ENCODE measurements at places on chromosomes 3 and 15. TPM values are rescaled to one million over a fixed set of nuclear protein-coding genes. Genes with fewer than 3 reads are reported as not detected.

The CD200 gene
- polyA plus RNA-seq = 35.3 TPM

The ZNF717 gene
- polyA plus RNA-seq = 19.5 TPM

The SNTN gene
- not detected for polyA plus RNA-seq

The XCR1 gene
- polyA plus RNA-seq = 0.06 TPM

The ANKRD34C gene
- 0.08 TPM for polyA plus RNA-seq

The SEMA6D gene
- 31.5 TPM for polyA plus RNA-seq

The ADGRG7 gene
- polyA plus RNA-seq = 0.05 TPM

The CCDC54 gene
- polyA plus RNA-seq = not detected

The GOLGA8Q gene
- polyA plus RNA-seq = 3.3 TPM

The RYK gene
- 99.8 TPM for polyA plus RNA-seq

The RTP3 gene
- not detected for polyA plus RNA-seq

The BCL2A1 gene
- 0.96 TPM for polyA plus RNA-seq

The WDR82 gene
- 94.9 TPM for polyA plus RNA-seq

The RUVBL1 gene
- 63.7 TPM for polyA plus RNA-seq

The GPR62 gene
- polyA plus RNA-seq = 0.37 TPM

The TP63 gene
- polyA plus RNA-seq = 1.9 TPM

The CTXN2 gene
- 0.10 TPM for polyA plus RNA-seq

The TMEM212 gene
- polyA plus RNA-seq = 0.16 TPM

The ECE2 gene
- 0.08 TPM for polyA plus RNA-seq

The COL6A5 gene
- polyA plus RNA-seq = 0.03 TPM

The MINAR1 gene
- 1.2 TPM for polyA plus RNA-seq

The SH2D7 gene
- 0.95 TPM for polyA plus RNA-seq

The C3orf33 gene
- 9.3 TPM for polyA plus RNA-seq

The CELSR3 gene
- polyA plus RNA-seq = 1.3 TPM

The TM4SF18 gene
- 27.4 TPM for polyA plus RNA-seq

The POLQ gene
- 4.7 TPM for polyA plus RNA-seq

The TRPC1 gene
- polyA plus RNA-seq = 11.3 TPM

The PPP1R14D gene
- polyA plus RNA-seq = 0.59 TPM

The GOLGA6L2 gene
- not detected for polyA plus RNA-seq

The ZBED2 gene
- 0.25 TPM for polyA plus RNA-seq

The GLDN gene
- polyA plus RNA-seq = 0.62 TPM

The SLC9A9 gene
- 4.1 TPM for polyA plus RNA-seq

The ALG1L2 gene
- polyA plus RNA-seq = 1.7 TPM

The STX19 gene
- 0.26 TPM for polyA plus RNA-seq

The TNNC1 gene
- 7.6 TPM for polyA plus RNA-seq

The ARMC8 gene
- 53.1 TPM for polyA plus RNA-seq

Data from left renal cortex interstitium (tissue), 4 donors.